ENCODE measurements at places on chromosomes 12 and 14.

- DNase-seq, result no peak
These were observed 790 bp downstream of the DYNC1H1 start for GRCh38 chr14:101965181-101965544.

- no peak for DNase-seq
These were observed 33.5 kb downstream of the SLC25A21 start for GRCh38 chr14:37138898-37139297.

DNA sequence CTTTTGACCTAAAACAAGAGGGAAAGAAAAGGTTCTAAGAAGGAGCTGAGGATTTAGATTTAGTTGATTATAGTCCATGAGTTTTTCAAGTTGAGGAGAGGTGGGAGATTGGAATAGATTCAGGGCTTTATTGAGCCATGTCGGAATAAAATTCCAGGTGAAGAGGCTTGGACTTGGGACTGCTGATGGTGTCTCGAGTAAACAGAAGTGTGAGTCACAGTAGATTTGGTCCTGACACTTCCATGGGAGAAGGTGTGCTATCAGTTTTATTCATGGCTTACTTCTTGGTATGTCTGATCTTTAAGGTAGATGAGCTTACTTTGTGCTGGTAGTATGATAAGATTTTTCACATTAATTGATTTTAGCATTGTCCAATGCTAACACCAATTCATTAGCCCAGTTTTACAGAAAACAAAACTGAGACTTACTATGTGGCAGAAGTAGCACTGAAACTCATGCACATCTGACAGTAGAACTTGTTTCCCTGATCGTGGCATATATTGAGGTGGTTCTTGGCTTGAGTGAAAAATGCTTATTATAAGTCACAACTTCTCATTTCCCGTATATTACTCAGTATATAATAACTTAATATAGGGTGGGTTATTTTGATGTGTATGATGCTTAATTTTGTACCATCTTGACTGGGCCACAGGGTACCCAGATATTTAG lies 172.4 kb upstream of the IGF1 start:
- DNase-seq, result no peak

DNA sequence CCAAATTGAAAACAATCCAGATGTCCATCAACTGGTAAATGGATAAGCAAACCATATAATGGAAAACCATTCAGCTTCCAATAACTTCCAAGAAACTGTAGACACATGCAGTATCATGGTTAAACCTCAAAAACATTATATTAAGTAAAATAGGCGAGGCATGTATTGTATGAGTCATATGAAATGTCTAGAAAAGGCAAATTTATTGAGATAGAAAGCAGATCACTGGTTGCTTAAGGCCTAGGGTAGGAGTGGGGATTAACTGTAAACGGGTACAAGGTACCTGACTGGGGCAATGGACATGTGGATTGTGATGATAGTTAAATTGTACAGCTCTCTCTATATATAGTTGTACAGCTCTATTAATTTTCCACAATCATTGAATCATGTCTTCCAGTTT lies 21.3 kb upstream of the PAPLN start:
- DNase-seq, result no peak

GRCh38 chr14:90645842-90646443 lies 170.3 kb downstream of the TTC7B start:
- no peak for DNase-seq

DNA sequence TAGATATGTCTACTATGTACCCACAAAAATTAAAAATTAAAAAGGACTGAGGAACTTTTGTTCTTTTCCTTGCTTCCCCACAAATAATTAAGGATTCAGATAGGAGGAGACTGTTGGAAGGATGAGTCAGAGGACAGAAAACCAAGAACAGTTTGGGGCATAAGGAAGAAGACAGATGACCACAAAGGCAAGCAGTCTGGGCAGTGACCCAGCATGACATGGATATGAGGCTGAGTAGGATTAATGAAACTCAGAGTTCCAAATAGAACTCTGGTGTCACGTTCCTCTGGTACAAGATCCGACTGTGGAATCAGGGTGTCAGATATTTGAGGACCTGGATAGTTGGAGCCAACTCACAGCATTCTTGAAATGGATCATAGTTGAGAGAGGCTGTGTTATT lies 89.3 kb upstream of the SLC38A4 start:
- peak; percentile 85 for DNase-seq

DNA sequence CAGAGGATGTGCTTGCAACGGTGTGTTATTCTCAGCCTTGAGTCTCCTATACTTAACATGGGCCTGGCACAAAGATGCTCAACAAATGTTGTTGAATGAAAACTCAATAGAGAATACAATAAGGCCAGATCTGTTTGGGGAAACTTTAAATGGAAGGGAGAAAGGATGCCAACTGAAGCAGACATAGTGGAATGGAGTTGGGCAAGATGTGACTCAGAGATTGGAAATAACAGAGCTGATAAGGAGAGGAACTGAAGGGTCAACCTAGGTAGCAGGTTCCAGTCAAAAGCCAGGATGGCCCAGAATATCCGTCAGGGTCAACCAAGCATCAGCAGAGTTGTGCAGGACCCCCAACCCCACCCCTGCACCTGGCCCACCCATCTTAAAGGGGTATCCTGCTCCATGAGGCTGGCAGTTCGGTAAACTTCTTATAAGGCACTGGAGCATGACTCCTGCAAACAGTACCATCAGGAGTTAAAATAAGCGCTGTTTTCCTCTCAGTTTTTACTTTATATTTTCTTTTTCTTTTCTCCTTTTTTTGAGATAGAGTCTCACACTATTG lies 1.1 kb upstream of the BCDIN3D start:
- no peak for DNase-seq

DNA sequence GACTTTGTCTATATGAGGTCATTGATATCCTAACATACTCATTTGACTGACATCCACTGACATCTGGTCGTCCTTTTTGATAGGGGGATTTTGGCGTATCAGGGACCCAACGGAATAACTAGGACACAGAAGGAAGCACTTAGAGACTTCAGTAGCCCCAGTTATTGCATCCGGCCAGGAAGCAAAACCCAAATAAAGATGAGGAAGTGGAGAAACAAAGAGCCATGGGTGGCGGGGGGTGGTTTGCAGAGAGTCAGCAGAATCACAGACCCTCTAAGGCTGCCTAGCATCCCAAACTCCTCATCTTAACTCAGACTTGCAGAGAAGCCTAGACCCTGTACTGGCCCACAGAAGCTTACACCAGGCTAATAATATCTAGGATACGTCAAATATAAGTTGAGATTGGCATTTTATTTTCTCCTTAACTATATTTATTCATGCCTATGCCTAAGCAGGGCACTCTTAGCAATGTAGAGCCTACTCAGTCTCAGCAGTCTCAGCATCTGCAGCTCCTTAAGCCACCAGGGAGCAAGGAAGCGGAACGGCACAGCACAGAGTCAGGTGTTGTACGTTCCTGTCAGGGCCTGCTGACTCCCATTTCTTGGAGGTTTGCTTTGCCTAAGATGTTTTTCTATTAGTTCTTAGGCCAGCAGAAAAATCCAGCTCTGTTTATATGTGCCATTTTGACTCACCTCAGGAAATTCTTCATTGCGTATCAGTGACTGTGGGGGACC lies 45.1 kb downstream of the KCNA1 start:
- DNase-seq, result no peak

GRCh38 chr14:75518625-75519024 lies 3.6 kb upstream of the BATF start:
- no peak for DNase-seq

DNA sequence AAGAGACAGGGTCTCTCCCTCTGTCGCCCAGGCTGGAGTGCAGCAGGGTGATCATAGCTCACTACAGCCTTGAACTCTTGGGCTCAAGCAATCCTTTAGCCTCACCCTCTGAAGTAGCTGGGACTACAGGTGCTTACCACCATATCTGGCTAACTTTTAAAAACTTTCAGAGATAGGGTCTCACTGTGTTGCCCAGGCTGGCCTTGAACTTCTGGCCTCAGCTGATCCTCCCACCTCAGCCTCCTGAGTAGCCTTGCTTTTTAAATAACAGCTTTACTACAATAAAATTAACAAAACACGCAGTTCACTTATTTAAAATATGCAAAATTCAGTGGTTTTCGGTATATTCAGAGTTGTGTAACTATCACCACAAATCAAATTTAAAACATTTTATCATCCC lies 79.0 kb downstream of the RCOR1 start:
- DNase-seq, result no peak

DNA sequence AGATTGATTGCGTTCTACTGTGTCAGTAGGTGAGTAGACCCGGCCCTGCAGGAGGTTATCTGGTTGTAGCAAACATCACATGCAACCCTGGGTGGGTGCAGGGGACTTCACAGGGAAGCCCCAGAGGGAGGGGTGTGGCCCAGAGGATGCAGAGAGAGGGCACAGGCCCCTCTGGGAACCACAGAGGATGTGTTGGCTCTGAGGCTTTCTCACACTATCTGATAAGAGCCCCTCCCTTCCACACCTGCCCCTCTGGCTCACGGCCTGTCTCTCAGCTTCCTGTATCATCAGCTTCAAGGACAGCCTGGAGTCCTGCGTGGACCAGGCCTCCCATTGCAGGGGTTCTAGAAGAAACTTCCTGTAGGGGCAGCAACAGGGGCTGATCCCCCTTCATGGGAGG lies 101.9 kb downstream of the RIN3 start:
- DNase-seq, result no peak

- DNase-seq, result no peak
These were observed 98.9 kb downstream of the PLXNC1 start for GRCh38 chr12:94247246-94247645.

DNA sequence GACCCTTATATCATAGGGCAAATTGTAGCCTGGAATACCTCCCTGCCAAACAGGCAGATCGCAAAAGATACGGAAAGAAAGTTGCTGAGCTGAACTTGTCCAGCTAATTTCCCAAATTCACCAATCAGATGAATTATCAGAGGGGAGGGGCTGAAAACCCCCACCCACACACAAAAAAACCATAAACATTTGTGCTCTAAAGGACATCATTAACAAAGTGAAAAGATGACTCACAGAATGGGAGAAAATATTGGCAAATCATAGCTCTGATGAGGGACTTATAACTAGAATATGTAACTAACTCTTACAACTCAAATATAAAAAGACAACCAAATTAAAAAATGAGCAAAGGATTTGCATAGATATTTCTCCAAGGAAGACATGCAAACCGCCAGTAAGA lies 36.3 kb downstream of the PTHLH start:
- no peak for DNase-seq

GRCh38 chr14:66359500-66359899 lies 126.7 kb upstream of the CCDC196 start:
- DNase-seq, result peak; percentile 19

DNA sequence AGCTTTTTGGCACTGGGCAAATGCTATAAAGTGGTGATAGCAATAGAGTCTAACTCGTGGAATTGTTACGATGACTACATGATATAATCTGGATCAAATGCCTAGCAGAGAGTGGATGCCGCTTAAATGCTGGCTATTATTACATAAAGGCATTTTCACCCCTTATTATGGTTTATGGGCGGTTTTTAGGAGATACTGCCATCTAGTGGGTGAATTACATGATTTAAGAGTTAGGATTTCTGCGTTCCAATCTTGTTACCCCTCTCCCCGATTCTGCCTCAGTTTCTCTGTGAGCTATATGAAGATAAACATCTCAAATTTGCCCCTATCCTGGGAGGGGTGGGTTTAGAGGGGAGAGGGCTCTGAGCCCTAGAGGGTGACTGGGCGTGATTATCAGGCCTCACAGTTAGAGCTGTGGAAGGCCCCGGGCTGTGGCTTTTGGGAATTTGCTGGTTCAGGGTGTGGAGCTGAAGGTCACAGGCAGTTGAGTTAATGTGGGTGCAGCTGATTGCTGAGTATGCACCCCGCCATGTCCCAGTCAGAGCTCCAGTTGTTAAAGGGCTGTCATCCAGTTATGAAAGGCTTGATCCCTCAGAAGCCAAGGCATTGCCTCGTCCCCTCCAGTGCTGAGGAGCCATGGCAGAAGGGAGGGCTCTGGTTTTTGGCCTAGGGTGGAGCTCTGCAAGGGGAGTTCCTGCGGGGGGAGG lies 14.4 kb downstream of the CLSTN3 start:
- DNase-seq, result no peak

GRCh38 chr12:14982562-14982961 lies 9.7 kb downstream of the PDE6H start:
- no peak for DNase-seq

DNA sequence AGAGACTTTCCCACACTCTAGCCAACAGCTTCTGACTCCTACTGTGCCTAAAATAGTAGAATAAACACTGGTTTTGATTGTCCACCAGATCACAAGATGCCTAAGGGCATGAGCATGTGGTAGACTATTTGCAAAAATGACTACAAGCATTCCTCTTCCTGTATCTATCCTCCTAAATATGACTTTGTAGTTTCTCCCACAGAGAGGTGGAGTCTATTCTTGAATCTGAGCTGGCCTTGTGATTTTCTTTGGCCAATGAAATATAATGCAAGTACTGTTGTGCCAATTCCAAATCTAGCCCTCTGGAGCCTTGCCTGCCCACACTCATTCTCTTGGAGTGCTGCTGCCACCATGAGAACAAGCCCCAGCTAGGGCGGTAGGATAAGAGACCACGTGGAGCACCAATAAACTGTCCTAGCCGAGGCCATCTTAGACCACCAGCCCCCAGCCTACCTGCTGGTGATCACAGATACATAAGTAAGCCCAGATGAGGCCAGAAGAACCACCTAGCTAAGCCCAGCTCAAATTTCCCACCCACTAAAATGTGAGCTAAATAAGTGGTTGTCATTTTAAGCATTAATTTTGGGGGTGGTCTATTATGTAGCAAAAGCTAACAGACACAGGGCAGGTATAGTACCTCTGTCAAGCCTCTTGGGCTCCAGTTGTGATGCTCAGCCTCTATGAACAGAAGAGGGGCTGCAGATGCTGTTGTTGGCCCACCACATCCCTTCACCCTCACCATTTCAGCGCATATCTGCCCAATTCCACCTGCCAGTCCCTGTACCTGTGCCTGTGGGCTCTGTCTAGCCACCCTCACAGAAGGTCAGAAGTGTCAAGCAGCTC lies 17.9 kb downstream of the ZFP36L1 start:
- no peak for DNase-seq

All from HFF-Myc (cell line).